ENCODE measurements at places on chromosomes 12 and 14. TPM values are rescaled to one million over a fixed set of nuclear protein-coding genes. Genes with fewer than 3 reads are reported as not detected.

DNA sequence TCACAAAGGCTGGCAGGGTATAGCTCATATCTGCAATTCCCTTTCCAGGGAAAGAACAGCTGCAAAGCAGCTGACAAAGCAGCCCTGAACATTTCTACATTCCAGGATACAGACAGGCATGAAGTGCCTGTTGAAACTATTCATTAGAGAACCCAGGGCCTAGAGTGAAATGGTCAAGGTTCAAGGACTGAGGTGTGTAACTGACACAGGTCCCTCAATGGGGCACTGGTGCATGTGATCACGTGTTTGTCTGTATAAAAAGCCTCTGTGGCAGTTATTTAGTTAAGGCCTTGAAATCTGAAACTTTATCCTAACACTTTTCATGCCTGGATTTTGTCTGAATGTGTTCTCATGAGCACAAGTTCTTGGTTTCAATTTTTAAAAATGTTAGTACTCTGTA is 47.1 kb downstream of the GIT2 start:
- no peak overlapping the region for H3K27ac ChIP-seq
- no peak overlapping the region for H3K4me3 ChIP-seq
- H3K36me3 ChIP-seq: peaks cover 7% of the 10 kb centered on the region
- H3K27me3 ChIP-seq: no peaks in the 10 kb centered on the region
- no peaks in the 10 kb centered on the region for H3K4me1 ChIP-seq

- no peaks in the 10 kb centered on the region for H3K27me3 ChIP-seq
- DNase-seq: no peak
- H3K4me1 ChIP-seq: no peaks in the 10 kb centered on the region
- H3K27ac ChIP-seq: 0 out of 2 replicates have a peak overlapping the region, but pooled peaks have one; percentile 15
Measured at GRCh38 chr12:42802785-42803189, 213.2 kb upstream of the PRICKLE1 start.

- H3K27ac ChIP-seq: no peak overlapping the region
- no peaks in the 10 kb centered on the region for H3K36me3 ChIP-seq
- no peak for DNase-seq
- H3K4me1 ChIP-seq: no peaks in the 10 kb centered on the region
- no peak overlapping the region for H3K4me3 ChIP-seq
Measured at GRCh38 chr12:26360062-26360461, 164.7 kb downstream of the SSPN start.

- peaks cover 19% of the 10 kb centered on the region for H3K4me1 ChIP-seq
- DNase-seq: no peak
- peaks cover 37% of the 10 kb centered on the region for H3K36me3 ChIP-seq
- H3K27me3 ChIP-seq: no peaks in the 10 kb centered on the region
Measured at GRCh38 chr12:56645201-56645716, 525 bp downstream of the ATP5F1B start.

GPR137C gene
- total RNA-seq: 2.7 TPM

ARMH4 gene
- 1.8 TPM for total RNA-seq
